Stimulated activated CD8-positive, alpha-beta memory T cell treated with anti-CD3 and anti-CD28 coated beads, Interleukin-4, amount 100 ng/mL, for 1 hour (primary cell): ENCODE measurements at places on chromosomes 2 and 18.

DNA sequence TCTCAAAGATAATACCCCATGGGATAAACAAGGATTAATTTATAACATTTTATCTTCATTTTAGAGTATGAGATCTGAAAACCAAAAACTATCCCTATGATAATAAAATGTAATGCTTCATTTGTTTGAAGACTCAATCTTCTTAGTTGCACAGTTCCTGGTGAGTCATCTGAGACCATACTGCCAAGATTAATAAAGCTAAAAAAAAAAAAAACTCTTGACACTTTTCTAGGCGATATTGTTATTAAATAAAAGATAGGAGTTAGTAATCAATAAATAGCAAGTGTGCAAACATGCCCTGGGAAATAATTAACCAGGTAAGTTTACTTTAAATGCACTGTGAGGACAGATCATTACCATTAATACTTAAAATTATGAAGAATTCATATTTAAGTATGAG lies 83.9 kb downstream of the RPE start:
- DNase-seq = no peak

DNA sequence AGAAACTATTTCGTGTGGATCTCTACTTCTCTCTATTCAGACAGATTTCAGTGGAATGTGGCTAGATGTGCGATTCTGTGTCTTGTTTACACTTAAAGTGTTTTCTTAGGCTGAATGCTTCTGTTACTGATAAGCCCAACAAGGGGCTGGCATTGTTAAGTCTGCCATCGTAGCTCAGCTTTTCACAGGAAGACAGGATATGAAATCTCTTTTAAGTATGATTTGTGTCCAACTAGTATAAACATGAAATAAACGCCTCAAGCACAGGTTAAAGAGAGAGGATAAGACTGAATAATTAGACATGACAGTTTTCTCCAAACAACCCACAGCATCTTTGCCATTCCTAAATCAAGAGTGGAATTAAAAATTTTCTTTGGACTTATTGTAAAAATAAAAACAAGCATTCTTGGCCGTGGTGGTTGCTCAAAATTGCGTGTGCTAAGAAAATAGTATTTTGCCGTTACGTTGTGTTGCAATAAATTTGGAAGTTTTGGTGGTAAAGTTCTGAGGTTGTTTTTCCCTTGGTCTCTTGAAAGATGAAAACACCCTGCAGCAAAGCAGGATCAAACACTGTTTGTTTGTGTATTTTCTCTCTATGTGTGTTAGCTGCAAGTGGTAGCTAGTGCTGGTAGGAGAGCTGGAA lies 1.0 kb downstream of the VIT start:
- DNase-seq = no peak

DNA sequence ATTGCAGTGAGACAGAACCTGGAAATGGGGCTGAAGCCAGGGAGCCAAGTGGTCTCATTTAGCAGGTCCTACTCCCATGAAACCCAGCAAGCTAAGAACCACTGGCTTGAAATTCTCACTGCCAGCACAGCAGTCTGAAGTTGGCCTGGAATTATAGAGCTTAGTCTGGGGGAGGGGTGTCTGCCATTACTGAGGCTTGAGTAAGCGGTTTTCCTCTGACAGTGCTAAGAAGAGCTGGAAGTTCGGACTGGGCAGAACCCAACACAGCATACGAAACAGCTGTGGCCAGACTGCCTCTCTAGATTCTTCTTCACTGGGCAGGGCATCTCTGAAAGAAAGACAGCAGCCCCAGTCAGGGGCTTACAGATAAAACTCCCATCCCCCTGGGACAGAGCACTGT lies 305.7 kb upstream of the SETBP1 start:
- DNase-seq = no peak

GRCh38 chr2:120028795-120029194 lies 15.9 kb downstream of the EPB41L5 start:
- DNase-seq = no peak

- DNase-seq = no peak
These were observed 25.0 kb upstream of the RNF103 start for GRCh38 chr2:86648681-86649080.

- no peak for DNase-seq
These were observed 43.8 kb upstream of the PEX13 start for GRCh38 chr2:60973705-60974104.
